Stimulated activated CD4-positive, alpha-beta T cell treated with anti-CD3 and anti-CD28 coated beads, Interleukin-4, amount 100 ng/mL, for 24 hours (primary cell): ENCODE measurements at places on chromosomes 2 and 18.

DNA sequence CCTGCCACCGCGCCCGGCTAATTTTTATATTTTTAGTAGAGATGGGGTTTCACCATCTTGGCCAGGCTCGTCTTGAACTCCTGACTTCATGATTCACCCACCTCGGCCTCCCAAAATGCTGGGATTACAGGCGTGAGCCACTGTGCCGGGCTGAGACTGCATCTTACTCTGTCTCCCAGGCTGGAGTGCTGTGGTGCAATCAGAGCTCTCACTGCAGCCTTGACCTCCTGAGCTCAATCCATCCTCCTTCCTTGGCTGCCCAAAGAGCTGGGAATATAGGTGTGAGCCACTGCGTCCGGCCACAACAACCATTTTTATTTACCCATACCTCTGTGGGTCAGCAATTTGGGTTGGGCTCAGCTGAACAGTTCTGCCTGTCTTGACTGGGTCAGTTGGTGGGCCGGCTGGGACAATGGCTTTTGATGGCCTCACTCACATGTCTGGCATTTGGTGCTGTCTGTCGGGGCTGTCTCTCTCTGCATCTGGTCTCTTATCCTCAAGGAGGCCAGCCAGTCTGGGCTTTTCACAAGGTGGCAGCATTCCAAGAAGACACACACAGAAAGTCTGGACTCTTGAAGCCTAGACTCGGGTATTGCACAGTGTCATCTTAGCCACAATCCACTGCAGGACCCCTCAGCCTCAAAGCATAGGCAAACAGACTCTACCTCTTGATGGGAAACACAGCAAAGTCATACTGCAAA is 116.8 kb upstream of the GATA6 start:
- no peak for DNase-seq

DNA sequence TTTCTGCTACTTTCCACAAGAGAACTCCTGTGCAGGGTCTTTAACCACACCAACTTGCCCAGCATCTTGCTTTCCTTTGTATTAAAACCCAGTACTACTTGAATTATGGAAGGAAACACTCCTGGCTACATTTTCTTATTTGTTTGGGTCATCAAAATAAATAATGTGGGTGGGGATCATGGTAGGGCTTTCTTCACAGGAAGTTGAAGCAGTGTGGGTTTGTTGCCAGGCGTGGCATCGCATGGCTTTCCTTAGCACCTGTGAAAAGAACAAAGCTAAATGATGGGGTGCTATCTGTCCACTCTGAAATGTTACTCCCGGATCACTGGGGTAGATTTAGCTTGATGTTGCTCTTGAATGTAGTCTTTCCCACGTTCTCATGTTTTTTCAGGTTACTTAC is 18.7 kb downstream of the ARHGAP25 start:
- DNase-seq, result peak; percentile 17

DNA sequence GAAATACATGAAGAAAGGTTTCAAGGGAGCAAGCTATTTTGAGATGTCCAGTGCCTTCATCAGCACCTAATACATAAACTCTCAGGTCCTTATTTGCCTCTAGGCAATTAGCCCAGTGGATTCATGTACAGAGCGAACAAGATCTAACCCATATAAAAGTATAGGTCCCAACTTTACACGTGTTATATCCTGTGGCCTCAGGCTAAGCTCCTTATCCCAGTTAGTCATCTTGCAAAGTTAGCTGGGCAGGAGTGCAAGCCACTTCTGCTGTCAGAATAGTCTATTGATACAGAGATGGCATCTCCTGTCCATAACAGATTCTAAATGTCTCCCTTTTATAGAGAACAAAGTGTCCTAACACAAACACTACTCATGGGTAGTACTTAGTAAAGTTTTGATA is 203.9 kb upstream of the PIK3C3 start:
- no peak for DNase-seq

GRCh38 chr18:11673560-11673959 is 15.5 kb upstream of the GNAL start:
- no peak for DNase-seq

GRCh38 chr2:86037141-86037794 is 68.4 kb downstream of the POLR1A start:
- DNase-seq, result peak; percentile 60

GRCh38 chr2:189113963-189114362 is 65.6 kb downstream of the COL5A2 start:
- DNase-seq, result no peak

- no peak for DNase-seq
Observed at GRCh38 chr2:142973822-142974207, 96.4 kb downstream of the KYNU start.

GRCh38 chr2:112345030-112346027 is 69.9 kb downstream of the ZC3H6 start:
- DNase-seq, result no peak

- DNase-seq, result no peak
Observed at GRCh38 chr2:12352889-12353288, 363.8 kb upstream of the TRIB2 start.

GRCh38 chr2:191012845-191013681 is 908 bp downstream of the STAT1 start:
- DNase-seq, result no peak
